ENCODE measurements at places on chromosomes 1 and 21.

DNA sequence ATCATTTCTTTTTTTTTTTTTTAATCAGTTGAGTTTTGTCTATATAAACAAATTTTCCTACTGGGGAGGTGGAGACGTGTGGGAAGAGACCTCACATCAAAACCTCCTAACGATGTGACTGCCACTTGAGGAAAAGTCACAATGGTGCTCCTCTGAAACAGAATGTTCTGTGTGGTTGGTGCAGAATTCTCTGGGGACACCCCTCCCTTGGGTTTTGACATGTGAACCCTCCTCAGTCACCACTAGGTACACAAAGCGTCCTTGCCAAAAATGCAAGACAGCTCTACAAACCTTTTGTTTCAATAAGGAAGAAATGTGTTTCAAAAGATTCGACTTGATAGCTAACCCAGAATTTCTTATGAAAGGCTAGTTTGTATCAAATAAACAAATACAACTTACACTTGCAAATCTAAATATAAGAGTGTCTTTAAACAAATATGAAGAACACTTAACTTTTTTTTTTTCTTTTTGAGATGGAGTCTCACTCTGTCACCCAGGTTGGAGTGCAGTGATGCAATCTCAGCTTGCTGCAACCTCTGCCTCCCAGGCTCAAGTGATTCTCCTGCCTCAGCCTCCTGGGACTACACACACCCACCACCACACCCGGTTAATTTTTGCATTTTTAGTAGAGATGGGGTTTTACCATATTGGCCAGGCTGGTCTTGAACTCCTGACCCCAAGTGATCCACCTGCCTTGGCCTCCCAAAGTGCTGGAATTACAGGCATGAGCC lies 9.3 kb downstream of the SLC25A24 start:
- DNase-seq: no peak

- no peak for DNase-seq
Measured at GRCh38 chr1:161730050-161730564, 8.8 kb downstream of the FCRLB start.

GRCh38 chr1:71296551-71297134 lies 215.8 kb upstream of the ZRANB2 start:
- DNase-seq: no peak

DNA sequence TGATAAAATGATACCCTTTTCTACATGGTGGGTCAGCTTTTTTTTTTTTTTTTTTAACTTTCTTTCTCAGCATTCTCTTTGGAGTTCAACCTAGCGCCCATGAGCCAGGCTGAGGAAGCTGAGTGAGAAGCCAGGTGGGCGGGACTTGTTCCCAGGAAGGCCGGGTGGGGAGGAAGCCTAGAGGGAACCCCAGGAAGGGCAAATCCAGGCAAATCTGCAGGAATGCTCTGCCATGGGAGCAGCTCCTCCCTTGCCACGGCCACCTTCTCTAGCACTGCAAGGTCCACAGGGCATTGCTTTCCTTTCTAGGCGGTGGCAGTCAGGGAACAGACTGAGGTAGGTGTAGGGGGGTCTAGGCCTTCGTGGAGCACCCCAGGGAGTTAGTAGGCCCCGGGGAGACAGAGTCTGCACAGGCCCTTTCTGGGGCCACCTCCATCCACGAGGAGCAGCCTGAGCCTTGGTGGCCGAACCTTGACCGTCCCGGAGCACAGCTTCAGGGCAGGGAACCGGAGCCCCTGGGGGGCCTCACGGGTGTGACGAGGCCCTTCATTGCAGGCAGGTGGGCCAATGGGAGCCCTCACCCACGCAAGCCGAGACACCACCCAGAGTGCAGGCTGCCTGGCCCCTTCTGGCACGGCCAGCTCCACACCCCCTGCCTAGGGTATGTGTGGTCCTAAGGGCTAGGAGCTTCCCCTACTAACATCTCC lies 18.2 kb upstream of the CCDC27 start:
- DNase-seq: no peak

DNA sequence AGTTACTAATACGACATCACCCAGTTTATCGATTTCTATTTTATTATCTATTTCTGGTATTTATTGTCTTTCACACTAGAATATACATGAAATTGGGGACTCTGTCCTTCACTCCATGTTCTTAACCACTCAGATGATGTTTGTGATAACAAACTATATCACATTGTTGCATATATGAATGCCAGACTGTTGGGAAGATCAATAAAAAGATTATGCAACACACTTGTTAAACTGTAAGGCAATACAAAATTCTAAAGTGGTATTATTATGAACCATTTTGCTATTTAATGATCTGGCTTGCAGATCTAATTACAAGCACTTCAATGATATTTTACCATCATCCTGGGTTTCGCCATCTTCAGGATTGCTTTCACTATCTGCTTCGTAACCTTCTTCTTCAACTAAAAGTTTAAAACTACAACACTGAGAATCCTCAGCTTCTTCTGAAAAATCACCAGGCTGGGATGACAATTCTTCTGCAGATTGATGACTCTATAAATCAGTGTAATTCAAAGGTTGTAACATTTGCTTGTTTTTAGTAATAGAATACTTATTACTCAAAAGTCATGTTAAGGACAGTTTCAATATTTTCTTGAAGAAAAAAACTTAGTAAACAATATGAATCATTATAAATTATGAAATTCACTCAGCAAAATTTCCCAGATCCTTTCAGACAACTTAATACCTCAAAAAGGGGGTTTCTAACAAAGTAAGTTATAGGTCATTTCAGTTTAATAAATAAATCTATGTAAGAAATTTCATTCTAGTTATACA lies 63.9 kb downstream of the LYST start:
- DNase-seq: no peak

DNA sequence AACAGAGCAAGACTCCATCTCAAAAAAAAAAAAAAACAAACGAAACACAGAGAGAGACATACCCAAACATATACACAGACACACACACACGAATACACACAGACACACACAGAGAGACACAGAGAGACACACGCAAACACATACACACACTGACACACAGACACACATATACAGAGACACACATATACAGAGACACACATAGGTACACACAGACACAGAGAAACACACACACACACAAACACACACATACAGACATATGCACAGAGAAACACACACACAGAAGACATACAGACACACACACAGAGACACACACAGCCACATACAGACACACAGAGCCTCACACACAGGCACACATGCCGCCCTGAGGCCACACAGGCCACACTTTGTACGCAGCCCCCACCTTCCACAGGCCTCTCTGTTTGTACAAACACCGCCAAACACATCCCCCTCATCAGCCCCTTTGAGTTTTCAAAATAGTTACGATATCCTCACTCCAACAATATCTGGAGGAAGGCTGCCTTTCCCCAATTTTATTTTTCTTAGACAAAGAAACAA lies 57.5 kb upstream of the ABCG1 start:
- no peak for DNase-seq

DNA sequence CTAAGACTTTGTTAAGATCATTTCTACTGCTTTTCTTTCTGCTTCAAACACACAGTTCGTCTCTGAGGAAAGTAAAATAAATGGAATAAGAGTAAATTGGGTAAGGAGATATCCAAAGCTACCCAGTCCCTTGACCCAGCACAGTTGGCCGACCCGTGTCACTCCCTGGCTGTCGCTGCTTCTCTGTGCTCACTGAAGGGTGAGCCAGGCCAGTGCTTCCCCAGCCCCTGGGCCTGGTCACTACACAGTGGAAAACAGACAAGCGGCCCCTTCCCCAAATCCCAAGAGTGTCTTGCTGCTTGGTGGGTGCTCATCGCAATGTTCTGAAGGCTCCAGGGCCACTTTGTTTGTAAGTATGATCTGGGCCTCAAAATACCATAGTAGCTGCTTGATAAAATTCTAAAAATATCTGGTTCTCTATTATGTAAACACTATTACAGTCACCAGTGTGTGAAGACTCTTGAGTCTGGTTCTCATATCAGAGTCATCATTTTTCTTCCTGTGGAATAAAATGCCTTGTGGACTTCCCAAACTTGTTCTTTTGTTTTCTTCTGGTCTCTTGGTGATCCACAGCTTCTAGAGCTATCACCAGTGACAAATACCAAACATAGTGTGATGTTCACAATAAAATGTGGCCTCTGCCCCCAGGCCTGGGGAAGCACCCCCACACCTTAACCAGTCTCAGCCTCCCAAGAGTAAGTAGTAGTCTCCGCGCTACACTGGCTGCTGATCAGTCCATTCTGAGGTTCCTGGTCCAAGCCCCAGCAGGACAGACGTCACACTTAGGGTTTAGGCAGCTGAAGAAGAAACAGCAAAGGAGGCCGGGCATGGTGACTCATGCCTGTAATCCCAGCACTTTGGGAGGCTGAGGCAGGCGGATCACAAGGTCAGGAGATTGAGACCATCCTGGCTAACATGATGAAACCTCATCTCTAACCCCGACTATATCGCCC lies 106.2 kb downstream of the DHRS3 start:
- DNase-seq: no peak

DNA sequence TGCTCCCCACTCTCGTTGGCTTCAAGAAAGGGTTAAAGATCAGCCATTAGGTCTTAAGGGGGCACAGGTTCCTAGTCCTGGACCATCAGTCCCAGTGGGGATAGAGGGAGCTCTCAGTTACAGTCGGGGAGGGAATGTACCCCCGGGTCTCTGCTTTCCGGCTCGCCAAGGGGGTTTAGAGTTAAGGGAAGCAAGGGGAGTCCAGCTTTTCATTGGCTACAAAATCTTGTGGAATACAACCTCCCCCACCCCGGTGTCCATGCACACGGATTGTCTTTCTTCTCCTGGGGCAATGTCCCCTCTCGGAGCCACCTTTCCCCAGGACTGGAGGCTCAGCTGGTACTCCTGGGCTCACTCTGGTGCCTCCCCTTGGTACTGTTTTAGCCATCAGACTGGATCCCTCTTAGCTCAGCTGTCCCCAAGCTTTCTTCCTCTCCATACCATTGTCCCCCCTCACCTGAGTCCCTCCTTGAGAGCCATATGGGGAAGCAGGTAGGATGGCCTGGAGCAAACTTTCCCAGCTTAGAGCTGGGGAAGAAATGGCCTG lies at the start of gene A3GALT2:
Gene A3GALT2 (minus strand): TSS at position 480 of the 547 bp plus-strand sequence. CDS start 0 bp downstream, at position 480.
- no peak for DNase-seq

DNA sequence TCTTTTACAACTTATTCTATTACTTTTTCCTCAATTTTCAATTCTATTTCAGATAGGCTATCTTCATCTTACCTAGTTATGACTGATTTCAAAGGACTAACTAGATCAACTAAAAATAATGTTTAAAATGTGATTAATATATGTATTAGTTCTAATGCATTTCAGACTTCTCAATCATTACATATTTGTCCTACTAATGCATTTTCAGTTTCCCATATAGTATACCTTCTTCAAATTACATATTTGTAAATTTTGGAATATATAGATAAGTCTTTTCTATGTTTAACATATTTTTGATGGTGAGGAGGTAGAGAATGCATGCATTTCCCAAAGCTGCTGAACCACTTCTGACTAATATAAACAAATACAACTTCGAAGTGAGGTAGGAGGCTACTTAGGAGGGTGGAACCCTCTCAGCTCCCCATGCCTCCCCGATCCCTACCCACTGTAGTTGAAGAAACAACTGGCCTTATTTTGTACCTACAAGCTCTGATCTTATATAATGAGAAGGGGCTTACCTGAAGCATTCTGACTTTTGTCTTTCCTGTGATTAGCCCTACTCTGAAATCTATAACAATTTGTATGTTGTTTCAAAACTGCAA lies 1.7 kb downstream of the TRMT1L start:
- no peak for DNase-seq

GRCh38 chr1:87333692-87334347 lies 5.1 kb downstream of the LMO4 start:
- no peak for DNase-seq

DNA sequence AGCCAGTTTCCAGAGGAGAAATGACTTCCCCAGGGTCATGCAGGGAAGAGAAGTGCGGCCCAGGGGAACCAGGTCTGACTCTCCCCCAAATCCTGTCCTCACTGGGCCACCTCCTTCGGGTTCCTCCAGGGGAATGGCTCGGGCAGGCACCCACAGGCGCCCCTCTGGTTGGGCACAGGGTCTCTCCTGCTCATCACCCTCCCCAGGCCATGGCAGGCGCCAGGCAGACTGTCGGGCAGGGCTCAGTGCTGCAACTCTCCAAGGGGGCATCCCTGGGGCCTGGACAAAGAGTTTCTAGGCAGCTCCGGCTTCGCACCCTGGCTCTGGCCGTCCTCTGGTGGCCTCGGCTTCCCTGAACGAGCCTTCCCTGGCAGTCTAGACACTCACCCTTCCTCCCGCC lies 75.6 kb downstream of the MEGF6 start:
- DNase-seq: no peak

DNA sequence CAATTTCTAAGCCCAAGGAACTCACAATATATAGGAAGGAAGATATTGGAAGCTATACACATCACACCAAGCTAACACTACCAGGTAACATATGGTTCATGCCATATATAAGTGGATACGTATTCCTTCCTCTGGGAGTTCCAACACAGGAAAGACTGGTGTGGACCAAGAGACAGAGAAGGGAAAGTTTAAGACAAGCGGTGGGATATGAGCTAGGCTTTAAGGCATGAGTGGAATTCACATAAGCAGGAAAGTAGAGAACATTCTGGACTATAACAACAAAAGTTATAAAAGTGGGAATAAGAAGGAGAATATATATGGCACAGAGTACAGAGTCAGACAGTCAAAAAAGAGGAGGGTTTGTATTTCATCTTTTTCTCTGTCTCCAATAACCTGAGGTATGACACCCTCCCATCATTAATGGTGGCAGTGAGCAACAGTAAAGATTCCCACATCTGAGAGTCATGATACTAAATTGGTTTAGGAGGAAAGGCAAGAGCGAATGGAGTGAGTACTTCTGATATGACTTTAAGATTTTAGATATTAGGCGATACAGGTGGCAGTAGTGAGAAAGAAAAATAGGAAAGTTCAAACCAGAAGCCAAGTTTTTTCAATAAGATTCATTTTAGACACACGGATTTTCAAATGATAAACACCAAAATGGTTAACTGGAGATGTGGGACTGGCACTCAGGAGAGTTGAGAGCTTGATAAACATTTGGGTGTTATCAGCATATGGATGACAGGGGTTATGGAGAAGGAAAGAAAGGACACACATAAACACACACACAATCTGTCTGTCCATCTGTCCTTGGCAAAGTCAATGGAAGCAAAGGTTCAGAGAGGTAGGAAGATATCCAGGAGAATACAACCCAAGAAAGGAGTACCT lies 87.4 kb upstream of the TTC39A start:
- DNase-seq: no peak

- peak; percentile 19 for DNase-seq
Measured at GRCh38 chr1:3352299-3352951, 102.0 kb upstream of the ARHGEF16 start.

GRCh38 chr1:154975409-154976059 lies 1.1 kb downstream of the CKS1B start:
- no peak for DNase-seq

GRCh38 chr1:58932859-58933598 lies 149.2 kb upstream of the JUN start:
- DNase-seq: no peak

Measured in occipital lobe (tissue), 3 donors.